ENCODE measurements at places on chromosomes 4 and X.
A peak's percentile ranks its signal among the peaks of the same experiment; 100 is the strongest.

- no peak for DNase-seq
Measured at GRCh38 chrX:141814213-141814857, 23.8 kb upstream of the MAGEC3 start.

DNA sequence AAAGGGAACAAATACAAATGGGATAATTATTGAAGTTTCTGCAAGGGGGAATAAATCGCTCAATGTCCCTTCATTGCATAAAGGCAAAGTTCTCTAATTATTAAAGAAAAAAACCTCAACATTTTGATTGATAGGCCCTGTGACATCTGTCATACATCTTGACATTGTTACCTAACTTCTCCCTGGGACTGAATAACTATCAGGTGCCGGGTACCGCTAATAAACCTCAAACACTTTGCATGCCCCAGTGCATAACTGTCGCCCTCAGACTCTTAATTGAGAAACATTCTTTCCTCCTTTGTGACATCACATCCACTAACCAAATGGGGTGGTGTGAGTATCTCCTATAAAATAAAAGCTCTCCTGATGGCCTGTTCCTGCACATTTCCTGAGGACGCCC lies at the start of gene ADAM29:
Gene ADAM29 (plus strand): TSS at position 301 of the 400 bp plus-strand sequence. CDS start 57,168 bp downstream, outside the sequence.
- no peak for DNase-seq

- no peak for DNase-seq
Measured at GRCh38 chrX:138765051-138765450, 53.5 kb upstream of the FGF13 start.

GRCh38 chrX:318739-319578 lies at the start of gene GTPBP6:
Gene GTPBP6 (minus strand): TSS chrX:318796. CDS start chrX:318787, 9 bp downstream.
- peak; percentile 100 for DNase-seq

- DNase-seq, result no peak
Measured at GRCh38 chr4:80263541-80264351, 2.7 kb upstream of the FGF5 start.

Data from RCC 7860 (cell line).